ENCODE measurements at places on chromosomes 6 and 20.
A peak's percentile ranks its signal among the peaks of the same experiment; 100 is the strongest.

GRCh38 chr6:159679091-159680077 lies 13.7 kb downstream of the SOD2 start:
- peak; percentile 11 for DNase-seq

DNA sequence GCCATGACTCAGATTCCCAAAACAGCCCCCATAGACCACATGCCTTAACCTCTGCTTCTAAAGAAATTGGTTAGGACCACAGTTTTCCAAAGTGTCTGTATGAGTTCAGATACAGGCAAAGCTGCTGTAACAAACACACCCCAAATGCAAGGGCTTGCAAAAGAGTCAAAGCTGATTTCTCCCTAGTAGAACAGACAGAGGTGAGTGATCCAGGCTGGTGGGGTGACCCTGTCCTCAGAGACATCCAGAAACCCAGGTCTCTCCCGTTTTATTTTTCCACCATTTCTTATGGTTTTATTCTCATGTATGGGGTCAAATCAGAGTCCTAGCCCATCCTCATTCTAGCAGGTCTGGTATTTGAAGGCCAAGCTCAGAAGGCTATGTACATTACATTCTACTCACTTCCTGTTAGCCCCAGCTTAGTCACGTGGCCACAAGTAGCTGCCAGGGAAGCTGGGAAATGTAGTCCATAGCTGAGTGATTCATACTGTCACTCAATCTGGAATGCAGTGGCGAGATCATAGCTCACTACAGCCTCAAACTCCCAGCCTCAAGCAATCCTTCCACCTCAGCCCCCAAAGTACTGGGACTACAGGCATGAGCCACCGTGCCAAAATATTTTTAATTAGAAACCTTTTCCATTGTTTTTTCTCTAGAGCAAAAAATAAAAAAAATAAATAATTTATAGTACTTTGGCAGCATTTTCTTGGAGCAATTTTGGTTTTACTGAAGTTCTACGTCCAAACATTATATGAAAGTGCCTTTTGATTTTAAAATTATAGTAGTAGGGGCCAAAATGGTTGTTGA lies 175.2 kb downstream of the ZMYND8 start:
- peak; percentile 70 for DNase-seq

DNA sequence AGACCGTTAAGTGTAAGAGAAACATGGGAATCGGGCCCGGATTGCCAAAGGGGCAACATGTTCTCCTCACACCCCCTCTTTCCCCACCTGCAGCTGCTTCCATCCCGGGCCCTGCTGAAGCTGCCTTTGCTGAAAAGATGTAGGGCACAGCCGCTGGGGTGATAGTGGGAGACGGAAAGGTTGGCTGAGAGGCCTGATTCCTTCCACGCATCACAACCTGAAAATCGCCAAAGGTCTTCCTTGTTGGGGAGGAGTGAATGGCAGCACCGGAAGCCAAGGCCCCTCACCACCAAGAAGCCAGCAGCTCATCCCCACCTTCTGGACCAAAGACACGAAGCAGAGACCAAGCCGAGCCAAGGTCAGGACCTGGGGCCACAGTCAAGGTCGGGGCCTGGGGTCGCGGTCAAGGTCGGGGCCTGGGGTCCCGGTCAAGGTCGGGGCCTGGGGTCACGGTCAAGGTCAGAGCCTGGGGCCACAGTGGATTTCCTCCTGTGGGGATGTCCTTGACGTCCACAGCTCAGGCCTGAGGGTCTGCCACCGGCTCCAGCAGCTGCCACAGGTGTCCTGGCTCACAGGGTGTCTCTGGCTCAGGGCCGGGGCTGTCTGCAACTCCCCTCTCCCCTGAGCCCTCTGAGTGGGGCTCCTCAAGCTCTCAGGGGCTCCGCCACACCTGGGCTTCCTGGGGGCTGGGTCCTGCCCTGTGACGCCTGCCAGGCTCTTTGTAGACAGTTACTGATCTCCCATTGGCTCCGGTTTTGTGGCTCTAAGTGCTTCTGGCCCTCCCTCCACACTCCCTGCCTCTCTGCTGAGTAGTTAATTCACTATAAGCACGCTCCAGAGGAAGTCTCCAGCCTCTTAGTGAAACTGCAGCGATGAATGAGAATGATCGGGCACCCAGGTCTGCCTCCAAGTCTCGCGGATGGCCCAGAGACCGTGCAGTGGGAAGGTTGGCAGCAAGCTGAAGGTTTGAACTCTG lies 5.5 kb upstream of the CHRNA4 start:
- DNase-seq, result no peak

DNA sequence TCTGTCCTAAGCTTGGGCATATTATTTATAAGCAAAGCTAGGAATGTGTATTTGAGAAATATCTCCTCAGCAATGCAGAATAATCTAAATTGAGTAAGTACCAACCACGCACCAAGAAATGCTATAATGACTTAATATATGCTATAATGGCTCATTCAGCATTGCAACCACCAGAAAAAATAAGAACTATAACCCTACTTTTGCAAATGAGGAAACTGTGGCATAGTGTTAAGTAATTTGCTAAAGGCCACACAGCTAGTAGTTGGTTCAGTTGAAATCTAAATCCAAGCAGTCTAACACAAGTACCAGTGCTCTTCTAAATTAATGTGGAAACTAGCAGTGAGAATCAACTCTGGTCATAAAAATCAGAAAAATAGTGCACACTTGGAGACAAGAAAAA lies 35.7 kb downstream of the HBS1L start:
- DNase-seq, result no peak

DNA sequence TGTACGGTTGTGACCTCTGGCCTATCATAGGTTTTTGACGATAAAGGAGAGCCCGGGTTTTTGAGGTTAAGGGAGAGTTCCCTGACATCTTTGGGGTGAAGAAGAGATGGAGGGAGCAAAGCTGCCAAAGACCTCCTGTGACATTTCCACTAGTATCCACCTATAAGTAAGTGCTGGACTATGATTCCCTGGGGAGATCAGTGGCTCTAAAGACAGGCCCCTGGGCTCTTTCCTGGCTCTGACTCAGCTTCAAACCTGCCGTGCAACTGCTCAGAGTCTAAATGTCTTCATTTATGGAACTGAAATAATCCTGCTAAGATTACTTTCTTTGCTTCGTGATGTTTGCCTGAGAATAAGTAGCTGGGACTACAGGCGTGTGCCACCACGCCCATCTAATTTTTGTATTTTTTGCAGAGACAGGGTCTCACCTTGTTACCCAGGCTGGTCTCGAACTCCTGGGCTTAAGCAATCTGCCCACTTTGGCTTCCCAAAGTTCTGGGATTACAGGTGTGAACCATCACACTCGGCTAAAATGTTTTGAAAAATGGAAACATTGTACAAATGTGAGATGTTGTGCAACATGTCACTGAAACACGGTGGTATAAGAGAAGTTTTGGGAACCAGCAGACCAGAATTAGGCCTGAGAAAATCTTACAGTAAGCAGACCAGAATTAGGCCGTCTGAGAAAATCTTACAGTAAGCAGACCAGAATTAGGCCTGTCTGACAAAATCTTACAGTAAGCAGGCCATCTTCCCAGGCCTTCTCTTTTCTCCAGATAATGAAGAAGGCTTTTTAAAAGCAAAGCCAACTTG lies 1.1 kb upstream of the PAQR8 start:
- no peak for DNase-seq

- no peak for DNase-seq
These were observed 75.9 kb downstream of the PLCG1 start for GRCh38 chr20:41213150-41213820.

All from kidney glomerular epithelial cell (primary cell).